G401 (cell line): ENCODE measurements at places on chromosomes 7 and 10.
A peak's percentile ranks its signal among the peaks of the same experiment; 100 is the strongest.

DNA sequence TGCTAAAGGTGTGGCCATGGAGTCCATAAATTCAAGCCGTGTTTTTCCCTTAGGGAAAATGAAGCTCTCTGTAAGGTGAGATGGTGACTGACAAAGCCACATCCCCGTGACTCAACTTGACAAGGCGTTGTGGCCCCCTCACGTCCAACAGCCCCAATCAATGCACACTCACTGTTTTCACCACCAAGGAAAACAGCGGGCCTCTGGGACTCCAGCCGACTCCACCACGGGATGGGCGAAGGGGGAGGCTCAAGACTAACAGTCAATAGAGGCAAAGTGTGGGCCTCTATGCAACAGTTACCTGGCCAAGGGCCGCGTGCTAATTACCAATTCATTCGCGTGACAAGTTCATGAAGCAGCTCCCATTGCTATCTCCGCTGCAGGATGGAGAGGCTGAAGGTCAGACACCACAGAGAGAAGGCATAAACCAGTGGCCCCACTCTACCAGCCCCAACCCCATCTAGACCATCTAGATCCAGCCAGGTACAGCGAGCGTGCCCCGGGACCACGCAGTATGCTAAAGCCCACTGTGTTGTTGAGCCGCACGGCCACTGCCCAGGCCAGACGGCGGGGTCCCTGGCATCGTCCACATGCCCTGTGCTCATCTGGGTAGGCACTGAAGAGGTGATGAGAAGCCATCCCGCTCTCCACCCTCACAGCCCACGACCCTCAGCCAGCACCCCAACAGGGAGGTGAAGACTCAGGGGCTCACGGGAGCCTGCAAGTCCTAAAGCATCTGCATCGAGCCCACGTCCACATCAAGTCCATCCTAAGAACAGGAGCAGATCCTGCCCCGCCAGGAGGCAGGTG lies 76.1 kb downstream of the PROSER2 start:
- no peak for DNase-seq

DNA sequence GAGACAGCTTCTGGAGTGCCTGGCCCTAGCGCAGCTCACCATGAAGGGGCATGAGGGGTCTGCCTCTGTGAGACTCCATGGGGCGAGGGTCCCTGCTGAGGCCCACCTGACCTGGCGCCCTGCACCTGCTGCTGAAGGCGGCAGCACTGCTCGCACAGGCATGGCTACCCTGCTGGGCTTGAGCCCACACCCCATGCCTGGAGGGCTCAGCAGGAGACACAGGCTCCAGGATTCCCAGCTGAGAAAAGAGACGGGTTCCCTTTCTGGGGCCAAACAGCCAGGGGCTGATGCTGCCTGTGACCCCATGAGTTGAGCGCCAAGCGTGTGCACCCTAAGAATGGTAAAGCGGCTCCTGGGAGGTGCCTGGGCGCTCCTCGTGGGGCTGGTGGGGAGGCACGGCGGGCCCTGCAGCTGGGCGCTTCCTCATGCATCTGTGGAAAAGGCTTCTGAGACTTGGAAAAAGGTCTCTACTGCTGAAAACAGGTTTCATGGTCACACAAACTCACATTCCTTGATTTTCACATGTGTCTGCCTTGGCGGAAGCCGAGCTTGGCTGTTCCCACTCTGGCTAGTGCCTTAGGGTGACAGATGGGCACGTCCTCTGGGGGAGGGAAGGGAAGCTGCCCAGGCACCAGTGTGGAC lies 233.4 kb downstream of the ZMYND11 start:
- peak; percentile 76 for DNase-seq

DNA sequence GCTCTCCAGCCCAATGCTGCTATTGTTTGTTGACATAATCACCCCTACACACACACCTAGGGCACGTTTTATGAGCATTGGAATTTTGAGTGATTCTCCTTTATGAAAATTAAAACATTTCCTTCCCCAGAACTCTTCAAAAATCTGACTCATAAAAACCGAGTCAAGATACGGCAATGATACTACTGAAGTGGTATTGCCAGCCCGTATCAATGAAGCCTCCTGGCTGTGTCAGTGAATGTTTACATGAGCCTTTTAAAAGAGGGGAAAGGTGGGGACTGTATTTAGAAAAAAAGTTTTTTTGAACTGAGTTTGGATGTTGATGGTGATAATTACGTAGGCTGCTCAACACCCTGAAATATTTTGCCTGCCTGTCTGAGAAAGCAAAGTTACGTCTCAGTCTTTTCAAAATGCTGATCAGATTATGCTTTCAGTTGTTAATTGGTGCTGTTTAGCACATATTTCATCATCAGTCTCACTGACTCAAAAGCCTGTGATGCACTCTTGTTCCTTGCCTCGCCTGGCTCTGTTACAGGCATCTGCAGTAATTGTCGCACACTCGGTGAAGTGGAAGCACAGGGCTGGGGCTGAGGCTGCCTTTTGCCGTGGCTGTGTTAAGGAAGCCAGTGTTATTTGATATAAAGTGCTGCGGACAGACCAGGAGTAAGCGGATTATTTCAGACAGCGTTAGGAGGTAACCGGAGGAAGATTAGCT lies 157.4 kb upstream of the TCF7L2 start:
- peak; percentile 50 for DNase-seq

DNA sequence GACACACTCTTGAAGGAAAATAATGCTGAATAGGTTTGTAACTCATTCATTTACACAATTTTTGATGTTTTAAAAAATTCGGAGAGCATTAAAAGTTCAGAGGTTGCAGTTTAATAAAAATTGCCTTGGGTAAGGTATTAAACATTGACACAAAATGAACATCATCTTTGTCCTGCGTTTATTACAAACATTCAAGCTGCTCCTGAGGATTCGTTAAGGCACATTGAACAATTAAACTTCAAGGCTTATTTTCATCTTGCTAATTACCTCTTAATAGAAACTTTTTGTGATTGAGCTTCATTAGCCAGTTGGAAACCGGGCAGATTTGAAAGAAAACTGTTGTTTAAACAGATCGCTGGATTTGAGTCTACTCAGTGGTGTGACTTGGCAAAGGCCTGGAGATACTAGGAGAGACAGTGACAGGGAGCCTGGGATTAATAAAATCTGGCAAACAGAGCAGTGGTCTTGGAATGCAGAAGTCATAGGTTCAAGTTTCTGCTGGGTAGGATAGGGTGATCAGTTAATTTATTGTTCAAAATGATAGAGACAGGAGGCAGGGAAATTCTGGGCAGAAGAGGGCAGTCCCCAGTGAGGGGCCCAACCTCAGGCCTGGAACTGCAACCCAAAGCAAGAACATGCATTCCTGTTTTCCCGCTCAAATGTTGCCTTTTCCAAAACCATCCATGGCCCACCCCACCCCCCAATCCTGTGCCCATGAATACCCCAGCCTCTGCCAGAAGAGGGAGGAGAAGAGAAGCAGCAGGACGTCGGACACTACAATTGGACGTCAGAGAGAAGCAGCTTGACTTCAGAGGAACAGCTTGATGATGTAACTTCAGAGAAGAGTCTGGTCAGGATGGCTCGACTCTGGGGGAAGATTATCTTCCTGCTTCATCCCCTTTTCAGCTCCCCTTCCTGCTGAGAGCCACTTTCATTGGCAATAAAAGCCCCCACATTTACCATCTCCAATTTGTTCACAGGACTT lies 43.5 kb upstream of the SLC35G1 start:
- DNase-seq, result no peak

- DNase-seq, result no peak
Measured at GRCh38 chr7:90413185-90413528, 9.9 kb downstream of the CLDN12 start.

DNA sequence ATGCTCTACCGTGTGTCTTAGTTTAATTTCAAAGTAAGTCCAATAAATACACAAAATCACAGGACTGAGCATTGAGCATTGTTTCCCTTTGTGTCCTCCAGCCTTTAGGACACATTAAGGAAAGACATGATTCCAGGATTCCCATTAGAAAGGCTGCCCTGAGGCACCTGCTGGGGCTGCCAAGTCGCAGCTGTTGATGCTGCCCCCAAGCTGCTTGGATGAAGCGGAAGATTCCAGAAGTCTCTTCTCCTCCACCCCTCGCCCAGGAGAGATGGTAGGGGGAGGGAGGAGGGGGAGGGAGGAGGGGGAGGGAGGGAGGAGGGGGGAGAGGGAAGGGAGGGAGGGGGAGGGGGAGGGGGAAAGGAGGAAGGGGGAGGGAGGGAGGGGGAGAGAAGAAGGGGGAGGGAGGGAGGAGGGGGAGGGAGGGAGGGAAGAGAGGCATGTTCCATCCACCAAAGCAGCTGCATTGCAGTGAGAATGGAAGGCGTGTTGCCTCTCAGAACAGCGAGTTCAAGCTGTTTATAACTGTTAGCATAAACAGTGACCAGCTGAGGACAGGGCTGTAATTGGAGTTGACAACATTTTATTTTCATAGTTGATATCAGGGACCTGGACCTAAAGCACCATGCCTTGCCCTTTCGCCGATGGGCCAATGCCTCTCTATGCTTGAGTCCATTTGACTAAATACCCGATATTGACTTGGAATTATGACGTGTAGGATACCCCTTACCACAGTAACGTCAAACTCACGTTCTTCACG lies 67.3 kb downstream of the DIP2C start:
- DNase-seq, result no peak

DNA sequence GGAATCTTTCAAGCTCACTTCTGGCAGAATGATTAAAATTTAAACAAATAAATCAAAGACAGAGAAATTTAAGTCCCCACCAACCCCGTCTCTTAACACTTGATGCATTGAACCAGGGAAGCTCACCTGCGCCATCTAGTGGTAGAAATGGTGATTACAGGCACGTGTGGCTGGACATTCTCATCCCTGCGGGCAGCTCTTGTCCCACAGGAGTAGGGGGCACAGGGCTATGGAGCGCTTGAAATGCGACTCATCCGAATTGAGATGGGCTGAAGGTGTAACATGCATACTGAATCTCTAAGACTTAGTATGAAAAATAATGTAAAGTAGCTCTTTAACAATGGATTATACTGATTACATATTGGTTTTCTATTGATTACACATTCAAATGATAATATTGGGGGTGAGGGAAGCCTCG lies 24.8 kb upstream of the SLIT1 start:
- peak; percentile 80 for DNase-seq

DNA sequence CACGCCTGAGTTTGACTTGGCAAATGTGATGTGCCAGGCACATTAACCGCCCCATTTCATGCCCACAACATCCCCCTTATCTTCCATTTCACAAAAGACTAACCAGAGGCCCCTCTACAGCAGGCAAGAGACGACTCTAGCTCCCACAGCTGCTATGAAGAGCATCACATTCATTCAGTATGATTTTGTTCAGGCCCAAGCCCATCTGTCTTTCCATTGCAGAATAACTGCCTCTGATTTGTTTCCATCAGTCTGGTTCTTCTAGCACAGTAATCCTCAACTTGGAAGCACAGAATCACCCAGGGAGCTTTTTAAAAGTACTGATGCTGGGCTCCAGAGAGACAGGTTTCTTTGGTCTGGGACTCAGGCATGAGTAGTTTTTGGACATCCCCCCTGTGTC lies 169.7 kb downstream of the NEURL1 start:
- no peak for DNase-seq

DNA sequence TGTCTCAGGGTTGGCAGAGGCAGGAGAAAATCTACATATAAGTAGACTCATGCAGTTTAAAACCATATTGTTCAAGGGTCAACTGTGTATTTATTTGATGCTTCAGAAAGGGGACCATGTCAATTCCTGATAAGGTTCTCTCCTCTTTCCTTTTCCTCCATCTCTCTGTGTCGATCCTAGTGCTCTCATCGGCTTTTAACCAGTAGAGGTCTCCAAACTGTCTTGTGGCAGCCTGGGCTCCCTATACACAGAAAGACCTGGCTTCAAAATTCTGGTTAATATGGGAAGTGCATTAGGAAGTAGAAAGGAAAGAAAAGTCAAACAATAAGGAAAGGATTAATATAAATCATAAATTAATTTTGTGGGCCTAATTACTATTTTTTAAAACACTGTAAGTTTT lies 304.4 kb upstream of the C7orf33 start:
- DNase-seq, result no peak

GRCh38 chr10:65796472-65796871 lies 1129.4 kb upstream of the LRRTM3 start:
- DNase-seq, result no peak

GRCh38 chr7:74453322-74454011 lies at the start of gene GTF2IRD1:
Gene GTF2IRD1 (plus strand): TSS chr7:74453906. CDS start chr7:74508081, 54,175 bp downstream.
- DNase-seq, result peak; percentile 76

DNA sequence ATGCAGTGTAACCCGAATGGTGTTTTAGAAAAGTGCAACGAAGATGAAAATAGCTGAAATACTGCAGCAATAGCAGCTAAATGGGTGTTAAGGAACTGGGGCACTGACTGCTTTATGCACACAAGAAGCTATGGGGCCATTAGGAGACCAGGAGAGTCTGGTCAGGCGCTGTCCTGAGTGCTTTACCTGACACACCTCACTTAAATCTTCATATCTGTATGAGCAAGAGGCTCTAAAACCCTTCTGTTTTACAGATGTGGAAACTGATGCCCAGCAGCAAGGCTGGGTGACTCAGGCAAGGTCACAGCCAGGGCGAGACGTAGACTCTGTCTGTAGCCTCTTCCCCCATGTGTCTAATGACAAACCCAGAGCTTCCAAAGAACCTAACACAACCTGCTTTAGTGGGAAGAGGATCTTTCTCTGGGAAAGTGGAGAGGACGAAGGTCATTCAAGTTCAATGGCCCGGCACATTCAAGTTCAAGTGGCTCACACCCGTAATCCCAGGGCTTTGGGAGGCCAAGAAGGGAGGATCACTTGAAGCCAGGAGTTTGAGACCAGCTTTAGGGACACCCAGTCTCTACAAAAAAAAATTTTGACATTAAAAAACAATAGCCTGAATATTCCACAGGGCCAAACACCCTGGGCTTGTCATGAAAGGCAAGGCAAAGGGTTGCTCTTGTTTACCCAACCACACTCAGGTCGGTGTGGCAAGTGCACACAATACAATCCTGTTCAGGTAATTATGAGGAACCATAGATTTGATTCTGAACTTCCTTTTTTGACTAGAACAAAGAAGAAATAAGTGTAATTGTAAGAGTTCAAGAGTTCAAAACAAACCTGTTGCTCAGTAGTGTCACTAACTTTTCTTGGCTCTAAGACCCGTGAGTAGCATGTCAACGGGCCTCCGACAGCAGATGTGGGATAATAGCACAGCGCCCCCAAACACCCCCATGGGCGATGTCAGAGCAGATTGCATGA lies 53.7 kb upstream of the KLF6 start:
- DNase-seq, result no peak
